Fibroblast of the aortic adventitia (primary cell): ENCODE measurements at places on chromosomes 12 and 14. TPM values are rescaled to one million over a fixed set of nuclear protein-coding genes. Genes with fewer than 3 reads are reported as not detected.

DNA sequence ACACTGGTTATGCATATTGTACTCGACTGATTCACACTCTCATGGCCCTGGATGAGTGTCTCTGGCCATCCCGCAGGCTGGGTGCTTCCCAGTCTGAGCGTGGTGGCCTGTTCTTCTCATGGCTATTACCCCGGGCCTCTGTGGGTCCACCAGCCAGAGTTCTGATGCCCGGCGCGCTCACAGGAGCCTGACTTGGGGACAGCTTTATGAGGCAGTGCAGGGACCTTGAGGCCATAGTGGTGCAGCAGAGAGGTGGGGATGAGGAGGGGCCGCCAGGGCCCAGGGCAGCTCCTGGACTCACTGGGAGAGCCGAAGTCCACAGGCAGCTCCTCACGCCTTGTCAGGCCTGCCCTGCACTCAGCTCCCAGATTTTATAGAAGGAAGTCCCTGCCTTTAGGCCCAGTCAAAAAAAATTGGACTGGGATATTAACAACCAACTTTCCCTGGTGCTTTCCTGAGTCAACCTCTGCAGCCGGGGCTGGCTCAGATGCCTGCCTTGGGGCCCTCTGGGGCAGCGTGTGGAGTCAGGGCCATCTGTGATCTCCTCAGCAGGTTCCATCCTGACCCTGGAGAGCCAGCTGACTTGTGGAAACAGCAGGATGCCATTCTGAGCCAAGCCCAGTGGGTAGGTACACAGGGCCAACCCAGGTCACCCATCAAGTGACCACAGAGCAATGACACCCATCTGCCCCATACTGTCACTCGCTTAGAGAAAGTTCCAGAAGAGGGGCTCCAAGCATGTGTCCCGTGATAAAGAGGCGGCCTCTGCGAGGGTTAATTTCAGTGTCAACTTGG lies 89.4 kb upstream of the DIO3 start:
- DNase-seq: no peak

GRCh38 chr12:6216581-6216980 lies 16.4 kb downstream of the CD9 start:
- DNase-seq: no peak

DNA sequence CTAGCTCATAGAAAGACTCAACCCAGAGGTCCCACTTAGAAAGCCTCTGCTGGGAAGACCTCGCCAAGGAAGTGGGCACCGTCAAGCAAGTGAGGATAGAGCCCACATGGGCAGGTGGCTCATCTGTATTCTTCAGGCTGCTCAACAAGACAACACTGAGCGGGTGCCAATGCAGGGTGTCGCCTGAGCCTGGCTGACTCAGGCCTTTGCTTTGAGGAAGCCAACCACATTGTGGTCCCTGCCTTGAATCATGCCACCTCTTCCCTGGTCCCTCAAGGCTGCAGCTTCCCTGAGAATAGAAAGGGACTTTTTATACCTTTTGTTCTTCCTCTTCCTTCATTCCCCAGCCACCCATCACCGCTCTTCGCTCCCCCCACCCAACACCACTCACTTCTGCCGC lies 2.1 kb upstream of the RNASE13 start:
- DNase-seq: no peak

GRCh38 chr12:70507442-70507841 lies 129.8 kb downstream of the PTPRB start:
- peak; percentile 85 for DNase-seq

CDKN3 gene
- 10.7 and 33.4 TPM in 2 replicates for total RNA-seq

GRCh38 chr12:12018454-12018853 lies 52.3 kb upstream of the BCL2L14 start:
- DNase-seq: peak; percentile 21

GRCh38 chr12:95970905-95971304 lies 25.2 kb downstream of the HAL start:
- DNase-seq: peak; percentile 5

DNA sequence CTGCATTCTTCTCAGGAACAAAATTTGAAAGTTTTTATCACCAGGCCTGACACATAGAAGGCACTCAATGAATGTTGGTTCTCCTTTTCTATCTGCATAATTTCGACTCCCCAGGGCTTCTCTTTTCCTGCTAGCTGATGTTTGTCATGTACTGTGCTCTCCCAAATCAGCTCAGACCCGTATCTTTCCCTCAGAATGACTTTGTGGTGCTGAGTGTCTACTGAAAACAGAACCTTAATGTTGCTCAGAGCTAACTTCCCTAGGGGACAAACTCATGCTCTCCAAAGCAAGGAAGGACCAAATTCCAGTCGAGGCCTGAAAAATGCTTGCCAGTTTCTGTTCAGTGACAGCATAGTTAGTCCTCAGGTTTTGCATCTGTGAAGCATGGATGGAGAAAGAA lies 1.9 kb downstream of the ARHGDIB start:
- DNase-seq: no peak
